Mesendoderm (in vitro differentiated cells): ENCODE measurements at places on chromosomes 7 and 10.
A peak's percentile ranks its signal among the peaks of the same experiment; 100 is the strongest.

DNA sequence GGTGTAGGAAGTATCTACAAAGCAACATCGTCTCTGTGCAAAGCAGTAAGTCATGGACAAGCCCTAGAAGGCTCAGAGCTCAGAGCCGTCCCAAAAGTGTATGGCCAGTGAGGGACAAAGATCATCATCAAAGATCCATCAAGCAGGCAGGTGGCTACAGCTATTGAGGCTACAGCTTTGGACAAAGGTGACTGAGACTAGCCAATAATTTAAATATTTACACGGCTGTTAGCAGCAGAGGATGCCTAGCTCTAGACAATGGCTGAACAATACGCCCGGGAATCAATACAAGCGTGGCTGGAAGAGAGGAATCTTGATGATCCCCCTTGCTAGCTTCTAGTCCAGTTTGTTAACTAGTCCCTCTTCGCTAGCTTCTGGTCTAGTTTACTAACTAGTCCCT, 17.9 kb downstream of the NMT2 start:
- no peak for DNase-seq

GRCh38 chr10:29859521-29860130, 199.8 kb downstream of the JCAD start:
- DNase-seq: no peak

GRCh38 chr10:48771234-48771633, 86.6 kb downstream of the WDFY4 start:
- DNase-seq: no peak

- no peak for DNase-seq
Observed at GRCh38 chr7:141717450-141717849, 9.3 kb downstream of the WEE2 start.

DNA sequence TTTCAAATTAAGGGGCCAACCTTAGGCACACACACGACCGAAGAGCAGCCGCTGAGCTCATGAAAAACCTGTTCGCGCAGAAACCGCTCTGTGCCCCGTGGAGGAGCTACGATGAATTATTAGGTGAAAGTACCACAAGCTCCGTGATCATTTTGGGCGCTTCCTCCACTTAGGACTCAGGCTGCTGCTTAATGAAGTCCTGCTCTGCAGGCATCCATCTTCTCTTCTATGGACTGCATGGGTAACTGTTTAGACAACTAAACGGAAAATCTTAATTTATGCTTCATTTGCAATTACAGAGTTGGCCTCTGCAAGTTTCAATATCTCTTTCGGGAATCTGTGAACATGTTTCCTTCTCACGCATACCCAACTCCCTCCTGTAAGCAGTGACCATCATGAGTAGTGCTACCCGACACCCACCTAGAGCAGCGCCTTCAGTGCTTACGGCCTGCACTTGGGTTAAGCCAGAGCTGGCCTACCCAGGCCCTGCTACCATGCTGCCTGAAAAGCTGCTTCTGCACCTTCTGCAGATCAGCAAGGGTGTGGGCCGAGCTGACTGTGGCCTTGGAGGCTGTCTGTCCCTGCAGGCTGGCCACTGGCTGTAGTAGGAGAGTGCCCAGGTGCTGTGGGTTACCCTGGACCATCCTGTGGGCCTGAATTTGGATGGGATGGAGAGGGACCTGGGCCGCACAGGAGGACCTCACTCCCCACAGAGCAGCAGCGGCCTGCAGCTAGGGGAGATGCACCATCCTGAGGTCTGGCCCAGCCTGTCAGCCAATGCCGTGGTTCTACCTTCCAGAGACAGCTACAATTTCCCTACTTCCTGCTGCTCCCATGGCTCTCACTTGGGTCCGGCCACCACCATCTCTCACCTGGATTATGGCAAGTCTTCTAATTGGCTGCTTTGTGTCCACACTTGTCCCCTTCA, 36.0 kb downstream of the GNA12 start:
- DNase-seq: no peak

DNA sequence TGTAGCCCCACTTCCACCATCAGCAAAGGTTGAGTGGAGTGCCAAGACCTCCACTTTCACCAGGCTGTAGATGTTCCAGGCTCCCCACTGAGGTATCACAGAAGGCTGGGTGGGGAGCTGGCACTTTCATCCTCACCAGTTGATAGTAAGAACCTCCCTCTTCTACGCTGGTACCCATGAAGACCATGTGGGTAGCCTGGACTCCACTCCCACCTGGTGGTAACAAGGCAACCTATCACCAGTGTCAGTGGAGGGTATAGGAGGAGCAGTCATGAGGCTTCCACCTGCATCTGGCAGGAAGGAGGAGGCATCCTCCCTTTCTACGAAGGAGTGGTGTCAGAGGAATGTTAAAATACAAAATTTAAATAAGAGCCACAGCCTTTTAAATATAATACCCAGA, 4.4 kb downstream of the SMIM30 start:
- peak; percentile 70 for DNase-seq

DNA sequence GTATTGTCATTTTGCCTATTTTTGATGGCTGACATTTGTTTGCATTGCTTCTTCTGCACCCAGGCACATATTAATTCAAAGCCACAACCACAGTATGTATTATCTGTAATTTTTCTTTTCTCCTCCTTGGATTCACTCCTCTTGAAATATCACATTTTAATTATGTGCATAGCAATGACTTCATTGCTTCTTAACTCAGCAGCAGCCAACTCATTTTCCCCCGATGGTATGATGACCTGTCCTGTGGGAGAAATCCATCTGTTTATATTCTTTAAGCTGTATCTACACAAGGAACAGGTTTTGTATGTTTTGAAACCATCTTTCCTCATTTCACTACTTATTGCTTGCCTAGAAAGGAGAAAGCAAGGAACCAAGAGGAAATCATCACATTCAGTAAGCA, 588.8 kb downstream of the INHBA start:
- no peak for DNase-seq

DNA sequence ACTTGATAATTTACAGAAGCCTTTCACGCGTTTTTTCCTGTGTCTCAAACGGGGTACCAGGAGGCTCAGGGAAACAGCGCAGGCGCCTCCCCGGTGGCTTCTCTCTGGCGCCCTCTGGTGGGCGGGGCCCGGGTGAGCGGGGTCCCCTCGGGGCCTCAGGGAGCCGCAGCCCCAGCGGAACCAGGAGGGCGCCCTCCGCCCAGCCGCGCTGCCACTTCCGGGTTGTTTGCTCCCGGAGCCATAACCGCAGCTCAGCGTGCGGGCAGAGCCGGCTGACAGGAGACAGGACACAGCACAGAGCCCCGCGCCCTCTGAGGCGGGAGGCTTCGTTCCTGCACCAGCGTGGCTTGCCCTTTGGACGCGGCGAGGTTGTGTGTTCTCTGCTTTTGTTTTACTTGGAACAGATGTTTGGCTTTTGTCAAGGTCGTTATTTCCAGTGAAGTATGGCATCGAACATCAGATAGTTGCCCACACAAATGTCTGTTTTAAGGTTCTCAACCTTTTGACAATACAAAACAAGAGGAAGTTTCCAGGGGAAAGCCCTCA, 6.9 kb upstream of the CYP2E1 start:
- no peak for DNase-seq

GRCh38 chr10:10126218-10126617, 891.5 kb upstream of the CELF2 start:
- DNase-seq: no peak

DNA sequence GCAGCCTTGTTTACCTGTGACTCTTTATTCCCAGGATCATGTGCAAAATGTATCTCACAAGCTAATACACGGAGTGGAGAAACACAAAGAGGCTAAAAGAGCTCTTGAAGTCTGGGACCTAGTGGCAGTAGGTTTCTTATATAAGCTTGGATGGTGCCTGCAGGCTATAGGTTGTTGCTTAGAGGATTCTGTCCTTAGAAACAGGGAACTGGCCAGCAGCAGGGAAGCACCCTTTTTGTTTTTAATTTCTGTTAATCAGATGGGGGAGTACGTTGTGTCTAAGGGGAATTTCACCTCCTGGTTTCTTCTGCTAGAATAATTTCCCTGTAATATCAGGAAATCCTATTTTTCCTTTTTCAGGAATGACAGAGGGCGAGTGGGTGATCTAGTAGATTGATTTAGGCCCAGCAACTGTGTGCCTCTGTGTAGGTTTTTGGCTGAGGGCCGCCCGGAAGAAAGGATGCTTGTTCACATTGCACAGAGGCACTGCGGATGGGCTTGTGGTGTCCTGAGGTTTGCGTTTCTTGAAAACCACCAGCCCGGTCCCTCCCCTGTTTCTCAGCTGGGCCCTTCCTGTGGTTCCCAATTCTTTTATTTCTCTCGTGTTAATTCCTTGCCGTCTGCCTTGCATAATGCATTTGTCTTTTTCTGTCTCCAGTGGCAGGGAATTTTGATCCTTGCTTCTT, 158.0 kb downstream of the CAMK1D start:
- DNase-seq: no peak

- no peak for DNase-seq
Observed at GRCh38 chr7:134562136-134562535, 13.2 kb downstream of the AKR1B15 start.

DNA sequence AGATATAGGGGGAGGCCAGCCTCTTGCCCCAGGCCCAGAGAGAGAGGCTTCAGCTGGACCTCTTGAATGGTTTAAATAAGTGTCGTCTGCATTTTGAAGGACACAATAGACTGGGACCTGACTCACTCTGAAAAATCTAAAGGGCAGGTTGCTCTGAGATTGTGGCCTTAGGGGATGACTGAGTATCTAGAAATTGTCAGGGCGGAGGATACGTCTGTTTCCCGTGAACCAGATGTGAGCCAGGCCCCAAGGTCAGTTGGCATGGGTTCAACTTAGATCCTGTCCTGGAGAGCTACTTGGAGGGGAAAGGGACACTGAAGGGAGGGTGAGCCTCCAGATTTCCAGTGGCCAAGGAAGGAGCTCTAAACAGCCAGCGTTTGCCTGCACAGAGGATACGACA, 110.2 kb downstream of the CHN2 start:
- DNase-seq: peak; percentile 62
